ENCODE measurements at places on chromosomes 12 and 14.

DNA sequence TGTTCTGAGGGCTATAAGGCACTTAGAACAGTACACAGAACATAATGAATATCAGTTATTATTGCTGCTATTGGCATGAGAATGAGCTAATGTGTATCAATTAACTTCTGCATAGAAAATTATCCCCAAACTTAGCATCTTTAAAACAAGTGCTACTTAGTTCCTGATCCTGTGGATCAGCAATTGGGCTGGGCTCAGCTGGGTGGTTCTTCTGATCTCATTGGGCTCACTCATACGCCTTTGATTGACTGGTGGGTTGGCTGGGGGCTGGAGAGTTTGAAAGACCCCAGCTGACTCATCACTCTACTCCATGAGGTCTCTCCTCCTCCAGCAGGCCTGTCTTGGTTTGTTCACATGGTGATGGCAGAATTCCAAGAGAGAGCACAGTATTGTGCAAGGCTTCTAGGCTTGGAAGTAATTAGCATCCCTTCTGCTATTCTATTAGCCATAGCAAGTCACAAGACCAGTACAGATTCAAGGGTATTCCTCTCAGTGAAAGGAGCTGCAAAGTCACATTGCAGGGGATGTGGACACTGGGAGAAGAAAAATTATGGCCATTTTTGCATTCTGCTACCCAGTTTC lies 27.2 kb upstream of the HSPB8 start:
- DNase-seq = no peak

DNA sequence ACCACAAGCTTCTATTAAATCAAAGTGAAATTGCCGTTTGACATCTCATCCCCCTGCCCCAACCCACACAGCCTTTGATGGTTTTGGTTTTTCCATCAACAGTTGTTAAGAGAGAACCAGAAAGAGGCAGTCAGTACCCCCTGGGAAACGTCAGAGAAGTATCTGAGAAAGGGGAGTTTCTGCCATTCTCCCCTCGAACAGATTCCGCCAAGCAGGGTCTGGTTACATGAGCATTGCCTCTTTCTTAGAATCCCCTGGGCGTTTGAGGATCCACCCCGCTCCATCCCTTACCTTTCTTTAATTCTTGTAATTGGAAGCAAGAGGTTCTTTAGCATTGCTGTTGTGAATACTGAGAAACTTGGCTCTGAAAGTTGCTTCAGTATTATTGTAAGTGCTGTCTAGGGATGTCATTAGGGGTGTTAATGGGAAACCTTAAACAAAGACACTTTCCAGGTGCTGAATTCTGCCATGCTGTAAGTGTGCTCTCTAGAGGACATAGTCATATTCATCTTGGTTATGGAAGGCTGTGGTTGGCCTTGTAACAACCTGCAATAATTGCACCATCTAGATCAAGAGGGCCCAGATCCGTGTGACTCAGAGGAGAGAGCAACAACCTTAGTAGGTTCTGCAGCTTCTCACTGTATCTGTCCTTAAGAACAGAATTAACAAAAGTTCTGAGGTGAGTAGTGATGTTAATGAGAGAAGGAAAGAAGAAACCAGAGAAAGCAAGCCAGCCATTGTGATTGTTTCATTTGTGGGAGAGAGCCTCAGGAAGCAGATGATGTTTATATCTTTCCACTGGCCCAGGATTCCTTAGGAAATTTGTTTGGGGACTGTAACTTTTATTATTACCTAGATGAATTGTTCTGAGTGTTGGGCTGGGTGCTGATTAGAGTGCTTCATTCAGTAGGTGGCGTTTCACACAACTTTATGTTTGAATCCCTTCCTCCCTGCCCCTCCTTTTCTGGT lies 9.0 kb downstream of the TMBIM6 start:
- DNase-seq = no peak

DNA sequence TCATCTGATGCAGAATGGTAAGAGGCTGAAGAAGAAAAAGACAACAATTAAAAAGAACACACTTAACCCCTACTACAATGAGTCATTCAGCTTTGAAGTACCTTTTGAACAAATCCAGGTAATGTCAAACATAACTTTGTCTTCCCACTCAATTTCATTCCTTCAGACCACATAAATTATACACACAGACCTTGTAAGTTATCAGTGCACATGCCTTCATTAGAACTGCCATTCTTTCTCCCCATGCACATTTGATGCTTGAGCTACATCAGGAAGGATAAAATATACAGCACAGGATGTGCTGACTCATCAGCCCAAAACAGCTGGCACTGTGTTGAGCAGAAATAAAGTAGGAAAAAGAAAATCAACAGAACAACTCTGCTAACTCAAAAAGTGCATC lies 246.7 kb downstream of the PAWR start:
- DNase-seq = no peak

DNA sequence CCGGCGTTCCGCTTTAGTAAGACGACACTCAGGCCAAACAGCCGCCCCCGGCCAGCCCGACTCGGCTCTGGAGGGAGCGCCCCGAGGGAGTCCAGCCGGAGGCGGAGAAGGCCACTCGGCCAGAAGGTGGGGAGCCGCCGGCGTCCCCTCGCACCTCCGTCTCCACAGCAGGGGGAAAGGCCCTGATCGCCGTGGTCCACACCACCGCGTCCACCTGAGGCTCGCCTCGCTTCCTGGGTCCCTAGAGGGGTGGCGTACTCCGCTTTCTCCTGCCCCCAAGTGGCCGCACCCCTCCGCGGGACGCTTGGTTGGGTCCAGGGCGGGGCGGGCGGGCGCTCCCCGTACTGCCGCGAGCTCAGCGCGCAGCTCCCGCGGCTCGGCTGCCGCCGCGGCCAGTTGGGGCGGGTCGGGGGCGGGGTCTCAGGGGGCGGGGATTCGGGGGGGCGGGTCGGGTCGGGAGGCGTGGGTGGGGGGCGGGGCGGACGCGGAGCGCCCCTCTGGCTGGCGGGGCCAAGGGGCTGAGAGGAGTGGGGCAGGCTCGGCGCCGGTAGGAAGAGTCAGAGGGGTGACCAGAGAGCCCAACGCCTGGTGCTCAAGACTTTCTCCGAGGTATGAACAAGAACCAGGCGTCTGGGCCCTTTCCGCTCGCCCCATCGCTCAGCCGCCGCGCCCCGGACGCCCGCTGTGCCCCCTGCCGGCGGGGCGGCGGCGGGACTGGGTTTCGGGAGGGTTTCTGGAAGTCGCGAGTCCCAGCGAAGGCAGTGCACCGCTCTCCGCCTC lies at the start of gene FRMD6:
Gene FRMD6 (plus strand): TSS at position 523 of the 780 bp plus-strand sequence. CDS start 37,927 bp downstream, outside the sequence.
- peak; percentile 95 for DNase-seq

- DNase-seq = no peak
Observed at GRCh38 chr14:20580242-20580641, 7.6 kb downstream of the RNASE11 start.

- peak; percentile 67 for DNase-seq
Observed at GRCh38 chr12:6603095-6603567, 4.0 kb downstream of the CHD4 start.

GRCh38 chr14:23159532-23159931 lies 23.9 kb downstream of the SLC7A8 start:
- DNase-seq = no peak

DNA sequence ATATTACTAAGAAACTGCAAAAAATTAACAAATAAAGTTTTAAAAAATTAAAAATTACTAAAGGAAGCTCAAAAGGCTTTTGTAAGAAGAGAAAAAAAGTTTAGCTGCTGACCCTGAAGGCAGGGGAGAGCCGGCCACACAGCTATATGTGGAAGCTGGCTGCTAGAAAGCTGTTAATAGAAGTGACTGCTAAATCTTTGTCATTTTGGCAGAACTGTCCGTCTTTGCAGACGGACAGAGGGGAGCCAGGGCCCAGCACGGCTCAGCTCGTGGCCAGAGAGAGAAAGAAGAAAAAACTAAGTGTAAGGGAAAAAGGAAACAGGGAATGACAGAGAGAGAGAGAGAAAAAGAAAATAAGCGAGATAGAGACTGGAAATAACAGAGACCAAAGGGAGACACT lies 27.9 kb downstream of the PRMT8 start:
- DNase-seq = no peak

- DNase-seq = no peak
Observed at GRCh38 chr14:75329369-75329768, 50.7 kb downstream of the FOS start.

GRCh38 chr14:61581340-61581739 lies 114.0 kb upstream of the HIF1A start:
- peak; percentile 66 for DNase-seq

GRCh38 chr12:20560935-20561334 lies 134.2 kb upstream of the SLCO1C1 start:
- no peak for DNase-seq

GRCh38 chr14:73758392-73759182 lies 44.4 kb upstream of the PNMA1 start:
- peak; percentile 95 for DNase-seq

Measured in endodermal cell (in vitro differentiated cells).